Naive thymus-derived CD4-positive, alpha-beta T cell (primary cell): ENCODE measurements at places on chromosomes 12 and 14. TPM values are rescaled to one million over a fixed set of nuclear protein-coding genes. Genes with fewer than 3 reads are reported as not detected.
A peak's percentile ranks its signal among the peaks of the same experiment; 100 is the strongest.

DNA sequence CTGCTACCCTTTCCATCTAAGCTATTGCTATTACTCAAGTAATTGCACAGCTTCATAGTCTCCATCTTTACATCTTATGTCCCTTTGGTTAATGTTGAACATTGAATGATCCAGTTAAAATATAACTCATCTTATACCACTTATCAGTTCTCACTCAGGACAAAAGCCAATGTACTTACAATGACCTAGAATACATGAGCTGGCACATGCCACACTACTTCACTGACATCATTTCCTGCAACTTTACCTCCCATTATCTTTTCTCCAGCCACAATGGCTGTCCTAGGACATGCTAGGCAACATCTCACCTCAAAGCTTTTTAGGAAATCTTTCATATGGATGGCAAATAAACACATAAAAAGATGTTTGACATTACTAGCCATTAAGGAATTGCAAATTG is 309.2 kb downstream of the FOXG1 start:
- no peak for DNase-seq

DNA sequence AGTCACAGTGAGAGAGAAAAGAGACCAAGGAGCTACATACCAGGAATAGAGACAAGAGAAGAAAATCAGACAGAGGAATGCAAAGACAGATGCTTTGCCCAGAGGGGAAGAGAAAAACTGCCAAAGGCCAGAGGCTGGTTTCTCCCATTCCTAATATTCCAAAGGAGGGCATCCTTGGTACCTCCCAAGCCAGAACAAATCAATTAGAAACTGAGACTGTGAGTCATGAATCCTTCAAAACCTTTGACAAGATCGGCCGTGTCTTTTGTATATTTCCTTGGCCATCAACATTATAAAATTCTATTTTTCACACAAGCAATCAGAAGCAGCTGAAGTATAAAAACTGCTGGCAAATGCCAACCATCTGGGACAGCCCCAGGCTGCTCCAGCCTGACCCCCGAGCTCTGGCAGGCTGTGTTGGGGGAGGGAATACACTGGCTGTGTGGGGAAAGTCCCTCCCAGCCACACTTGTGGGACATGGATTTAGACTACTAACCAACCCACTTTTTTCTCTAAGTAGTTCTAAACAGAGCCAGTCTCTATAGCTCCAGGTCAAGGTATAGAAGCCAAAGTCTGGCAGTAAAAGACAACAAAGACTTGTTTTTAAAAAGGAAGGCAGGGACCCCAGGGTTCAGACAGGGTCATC is 13.7 kb downstream of the POMT2 start:
- no peak for DNase-seq

- no peak for DNase-seq
Measured at GRCh38 chr14:72549026-72549425, 344.9 kb downstream of the DPF3 start.

GRCh38 chr12:110677206-110677911 is 11.6 kb downstream of the HVCN1 start:
- DNase-seq: peak; percentile 17

- no peak for DNase-seq
Measured at GRCh38 chr12:117855165-117855564, 113.6 kb downstream of the KSR2 start.

GRCh38 chr12:89405626-89406345 is 53.5 kb upstream of the DUSP6 start:
- no peak for DNase-seq

DNA sequence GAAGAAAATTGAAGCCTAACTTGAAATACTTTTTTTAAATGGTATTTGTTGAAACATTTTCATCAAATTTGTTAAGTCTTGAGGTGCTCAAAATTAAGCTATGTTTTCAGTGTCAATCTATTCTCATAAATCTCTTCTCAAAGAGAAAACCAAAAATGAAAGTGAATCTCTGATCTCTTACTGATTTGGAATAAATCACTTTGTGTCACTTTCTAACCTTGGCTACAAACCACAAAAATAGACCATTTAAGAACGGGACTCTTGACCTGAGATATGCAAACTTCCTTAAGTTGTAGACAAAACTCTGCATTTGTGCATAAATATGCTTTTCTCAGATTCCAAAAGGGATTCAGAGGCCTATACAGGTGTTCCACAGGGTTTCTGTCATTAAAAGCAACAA is 192.9 kb downstream of the SEC23A start:
- DNase-seq: no peak

GRCh38 chr12:109765446-109765810 is 51.8 kb downstream of the FAM222A start:
- DNase-seq: no peak

DNA sequence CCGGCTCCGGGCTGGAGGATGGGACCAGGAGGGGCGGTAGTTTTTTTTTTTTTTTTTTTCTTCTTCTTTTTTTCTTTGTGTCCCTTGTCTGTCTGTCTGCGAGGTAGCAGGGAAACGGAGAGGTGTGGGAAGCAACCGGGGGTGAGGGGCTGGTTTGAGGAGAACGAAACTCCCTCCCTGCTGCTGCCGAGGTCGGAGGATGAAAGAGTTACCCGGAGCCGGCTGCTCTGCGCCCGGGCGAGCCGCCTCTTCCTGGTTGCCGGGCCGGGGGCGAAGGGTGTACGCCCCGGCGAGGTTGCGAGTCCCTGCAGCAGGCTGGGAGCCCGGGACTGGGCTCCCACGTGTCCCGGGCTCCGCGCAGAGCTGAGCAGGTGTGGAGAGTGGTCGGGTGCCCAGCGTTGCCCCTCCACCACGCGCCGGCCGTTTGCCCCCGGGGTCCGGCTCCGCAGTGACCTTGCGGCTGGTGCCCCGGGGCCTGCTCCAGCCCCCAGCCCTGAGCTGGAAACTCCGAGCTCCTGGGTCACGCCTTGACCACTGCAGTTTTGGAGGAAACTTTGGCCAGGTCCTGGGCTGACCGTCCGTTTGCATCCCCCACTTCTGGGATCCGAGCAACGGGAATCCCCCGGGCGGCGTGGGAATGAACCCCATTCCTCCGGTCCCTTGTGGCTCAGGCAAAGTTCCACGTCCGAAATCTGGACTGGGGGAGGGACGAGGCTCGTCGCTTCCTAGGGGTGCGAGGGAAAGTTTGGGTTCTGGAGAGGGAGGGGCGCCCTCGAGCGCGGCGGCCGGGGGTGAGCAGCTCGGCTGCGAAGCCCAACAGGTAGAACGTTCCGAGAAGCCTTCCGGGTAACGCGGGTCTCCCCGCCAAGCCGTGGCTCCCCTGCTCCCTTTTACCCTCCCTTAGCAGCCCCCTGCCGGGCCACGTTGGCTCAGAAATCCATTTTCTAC is 1.3 kb downstream of the CHST11 start:
- DNase-seq: peak; percentile 37

GRCh38 chr14:44417809-44418208 is 89.3 kb downstream of the FSCB start:
- DNase-seq: no peak

DNA sequence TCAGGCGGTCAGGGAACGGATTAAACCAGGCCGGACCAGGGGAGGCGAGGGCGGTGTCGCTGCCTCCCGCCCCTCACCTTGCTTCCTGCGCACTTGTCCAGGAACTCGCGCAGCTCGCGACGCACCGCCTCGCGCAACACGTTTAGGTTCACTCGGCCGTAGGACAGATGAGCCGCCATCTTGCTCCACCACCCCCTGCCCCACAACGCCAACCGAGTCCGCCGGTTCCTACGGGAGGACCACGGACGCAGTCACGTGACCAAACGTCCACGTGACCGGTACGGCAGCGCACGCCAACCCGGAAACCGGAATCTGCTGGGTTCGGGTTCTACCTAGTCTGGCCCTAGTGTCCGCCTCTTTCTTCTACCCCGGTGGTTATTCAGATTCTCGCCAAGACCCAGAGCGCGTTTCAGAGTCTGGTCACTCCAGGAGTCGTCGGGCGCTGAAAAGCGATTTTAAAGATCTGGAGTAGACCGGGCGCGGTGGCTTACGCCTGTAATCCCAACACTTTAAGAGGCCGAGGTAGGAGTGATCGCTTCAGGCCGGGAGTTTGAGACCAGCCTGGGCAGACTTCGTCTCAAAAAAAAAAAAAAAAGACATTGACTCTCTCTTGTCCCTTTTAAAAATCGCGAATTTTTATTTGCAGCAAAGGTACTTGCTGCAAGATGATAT is at the start of gene VPS33A:
TSS of gene VPS33A (minus strand) at position 265 of the 672 bp plus-strand sequence. CDS start at position 179, 86 bp downstream.
- DNase-seq: peak; percentile 96

DNA sequence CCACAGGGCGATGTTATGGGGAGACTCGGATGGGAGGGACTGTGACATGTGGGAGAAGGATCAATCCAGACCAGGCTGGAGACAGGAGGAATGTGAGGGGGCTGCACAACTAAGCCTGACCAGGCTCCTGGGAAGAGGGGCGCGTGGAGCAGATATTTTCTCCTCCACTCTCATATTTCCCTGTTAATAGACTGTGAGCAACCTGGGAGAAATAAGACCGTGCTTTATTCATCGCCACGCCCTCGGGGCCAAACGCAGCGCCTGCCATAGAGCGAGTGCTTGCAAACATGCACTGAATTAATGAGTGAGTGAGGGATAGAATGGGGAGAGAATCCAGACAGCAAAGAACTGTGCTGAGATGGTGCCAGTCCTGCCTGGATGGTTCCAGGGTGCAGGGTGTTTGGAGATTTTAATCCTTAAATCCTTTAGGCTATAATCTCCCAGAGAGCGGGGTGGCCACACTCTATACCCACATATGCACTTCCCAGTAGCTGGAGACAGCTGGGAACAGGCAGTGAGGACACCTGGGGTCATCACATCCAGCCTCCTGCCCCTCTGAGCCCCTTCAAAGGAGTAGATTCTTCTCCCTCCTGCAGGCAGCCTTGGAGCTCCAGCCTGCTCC is 13.6 kb upstream of the FAIM2 start:
- DNase-seq: no peak

- no peak for DNase-seq
Measured at GRCh38 chr12:89861086-89861485, 152.4 kb upstream of the ATP2B1 start.

DNA sequence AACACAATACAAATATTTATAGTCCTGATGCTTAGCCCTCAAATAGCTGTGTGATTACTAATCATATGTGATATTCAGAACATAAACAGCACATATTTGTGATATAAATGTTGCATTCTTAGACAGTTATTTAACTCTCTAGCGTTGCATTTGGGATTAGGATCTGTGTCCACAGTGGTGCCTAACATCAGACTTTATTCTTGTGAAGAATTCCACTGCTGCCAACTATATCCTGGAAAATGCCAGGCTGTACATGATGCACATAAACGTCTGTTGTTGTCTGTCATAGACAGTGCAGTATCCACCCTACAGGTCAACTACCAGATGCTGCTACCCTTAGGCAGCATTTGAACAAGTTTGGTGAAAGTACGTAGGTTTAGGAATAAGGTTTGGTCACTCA is 39.0 kb downstream of the SLC38A4 start:
- DNase-seq: no peak

GRCh38 chr12:54201001-54201794 is 12.4 kb upstream of the SMUG1 start:
- peak; percentile 58 for DNase-seq

DNA sequence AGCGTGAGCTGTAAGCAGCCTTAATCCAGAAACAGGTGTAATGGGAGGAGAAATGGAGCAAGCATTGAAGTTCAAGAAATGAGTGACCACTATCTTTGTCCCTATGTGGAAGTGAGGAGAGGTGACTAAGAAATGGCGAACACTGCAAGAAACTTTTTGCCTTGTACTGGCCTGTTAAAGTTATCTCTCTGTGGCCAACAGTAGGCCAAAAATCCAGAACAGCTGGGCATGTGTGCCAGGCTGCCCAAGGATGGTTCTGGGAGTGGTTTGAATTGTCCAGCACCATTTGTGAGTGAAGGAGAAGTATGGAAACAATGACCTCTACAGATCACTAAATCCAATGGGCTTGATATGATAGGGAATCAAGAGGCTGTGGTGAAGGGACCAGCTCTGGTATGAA is 83.3 kb upstream of the FRMD6 start:
- DNase-seq: no peak

GRCh38 chr12:127822809-127823411 is 444.1 kb upstream of the TMEM132C start:
- no peak for DNase-seq

DNA sequence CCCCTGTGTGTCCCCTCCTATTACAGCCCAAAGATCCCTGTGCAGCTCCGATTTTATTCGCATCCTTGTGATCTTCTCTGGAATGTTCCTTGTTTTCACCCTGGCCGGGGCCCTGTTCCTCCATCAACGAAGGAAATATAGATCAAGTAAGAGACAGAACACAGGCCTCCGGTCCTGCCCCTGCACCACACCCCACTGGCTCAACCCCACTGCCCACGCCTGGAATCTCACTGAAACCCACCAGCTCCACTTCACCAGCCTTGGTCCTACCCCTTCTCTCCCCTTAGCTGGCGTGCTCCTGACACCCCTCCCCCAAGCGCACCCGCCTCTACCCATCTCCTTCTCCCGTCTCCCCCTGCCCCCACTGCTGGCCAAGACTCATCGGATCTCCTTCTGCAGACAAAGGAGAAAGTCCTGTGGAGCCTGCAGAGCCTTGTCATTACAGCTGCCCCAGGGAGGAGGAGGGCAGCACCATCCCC is 934 bp upstream of the TAPBPL start:
- no peak for DNase-seq

Gene NGB
- not detected in 2 replicates for total RNA-seq

Gene RPS29
- total RNA-seq: 3,040 TPM

Gene AKAP5
- 0.11 TPM for total RNA-seq

Gene MMP19
- 0.84 TPM for total RNA-seq

Gene CINP
- 31.8 and 32.4 TPM in 2 replicates for total RNA-seq

Gene LRFN5
- total RNA-seq: not detected

Gene TPPP2
- total RNA-seq: not detected

Gene MAP1LC3B2
- 6.6 TPM for total RNA-seq

Gene KRT6A
- not detected for total RNA-seq
